Hematopoietic multipotent progenitor cell treated with erythropoietin and hydrocortisone succinate and interleukin-3 and kit ligand, for 15 days (in vitro differentiated cells): ENCODE measurements at places on chromosomes 13 and 19.

GRCh38 chr19:33402421-33403220 is 29.1 kb downstream of the CEBPG start:
- DNase-seq = no peak

GRCh38 chr13:111319998-111320911 is at the start of gene TEX29:
Gene TEX29, plus strand, starts transcription at chr13:111320642. Its CDS starts 249 bp downstream, at chr13:111320891.
- DNase-seq = no peak

DNA sequence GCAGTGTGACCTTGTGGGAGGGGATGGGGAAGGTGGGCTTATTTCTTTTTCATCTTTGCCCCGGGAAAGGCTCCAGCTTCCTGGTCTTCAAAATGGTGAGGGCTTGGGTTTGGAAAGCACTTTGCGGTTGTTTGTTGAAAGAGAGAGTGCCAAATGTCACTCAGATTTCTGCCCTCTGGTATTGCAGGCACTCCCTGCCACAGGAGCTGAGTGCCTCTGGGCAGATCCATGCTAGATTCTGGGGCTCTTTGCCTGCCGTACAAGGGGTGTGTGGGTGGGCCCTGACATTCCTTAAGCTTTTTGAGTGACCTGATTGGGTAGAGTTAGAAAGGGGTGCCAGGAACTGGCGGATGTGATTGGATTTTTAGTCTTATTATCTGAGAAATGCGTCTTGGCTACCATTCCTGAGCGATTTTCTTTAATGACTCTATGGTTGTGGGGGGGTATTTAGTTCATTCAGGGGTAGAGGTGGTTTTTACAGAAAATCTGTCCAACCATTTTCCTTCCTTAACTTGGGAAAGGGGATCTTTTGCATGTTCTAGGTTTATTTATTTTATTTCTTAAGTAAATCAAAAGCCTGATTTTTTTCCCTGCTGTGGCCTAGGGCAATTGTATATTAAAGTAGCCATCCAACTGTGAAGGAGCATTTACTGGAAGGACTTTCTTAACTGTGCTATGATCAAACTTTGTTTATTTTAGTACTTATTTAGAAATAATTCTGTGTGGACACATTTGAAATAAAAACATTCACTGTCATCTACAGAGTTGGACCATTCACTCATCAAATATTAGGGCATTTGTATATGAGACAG is 3.2 kb downstream of the ARHGAP35 start:
- DNase-seq = no peak

DNA sequence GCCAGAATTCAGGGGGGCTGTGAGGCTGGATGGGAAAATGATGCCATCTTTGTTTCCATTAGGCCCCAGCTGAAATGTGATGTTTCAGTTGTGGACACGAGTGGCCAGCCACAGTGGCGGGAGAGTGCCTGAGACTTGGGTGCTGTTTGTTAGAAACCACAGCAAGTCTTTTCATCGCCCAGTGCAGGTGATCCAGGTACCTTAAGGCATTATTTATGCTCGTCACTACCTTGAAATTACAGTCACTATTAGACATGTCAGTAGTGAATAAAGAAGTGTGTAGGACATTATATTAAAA is 82.5 kb upstream of the TM9SF2 start:
- no peak for DNase-seq
